Breast epithelium (tissue), 4 donors: ENCODE measurements at places on chromosomes 6 and 20.

DNA sequence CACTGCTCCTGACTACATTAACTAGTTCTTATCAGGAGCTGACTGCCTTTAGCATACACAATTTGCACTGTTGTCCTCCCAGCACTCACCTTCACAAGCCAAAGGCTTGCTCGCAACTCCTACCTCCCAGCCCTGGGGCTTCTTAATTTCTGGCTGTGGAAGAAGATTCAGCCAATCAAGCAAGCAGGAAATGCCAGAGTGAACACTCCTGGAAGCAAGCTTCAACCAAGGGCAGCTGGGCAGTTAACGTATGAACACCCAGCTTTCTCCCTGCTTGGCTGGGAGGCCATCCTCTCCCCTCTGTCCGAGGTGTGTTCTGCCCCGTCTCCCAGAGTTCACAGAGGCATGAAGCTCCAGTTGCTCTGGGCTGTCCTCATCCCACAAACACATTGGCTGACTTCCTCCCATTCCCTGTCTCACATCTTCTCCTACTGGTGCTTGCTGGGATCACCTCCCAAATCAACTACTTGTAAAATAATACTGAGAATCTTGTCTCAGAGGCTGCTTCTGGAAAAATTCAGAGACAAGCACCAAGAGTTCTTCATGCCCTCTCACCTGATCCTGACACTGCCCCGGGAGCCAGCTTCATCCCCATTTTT lies 15.3 kb upstream of the SRSF6 start:
- no peak for DNase-seq

DNA sequence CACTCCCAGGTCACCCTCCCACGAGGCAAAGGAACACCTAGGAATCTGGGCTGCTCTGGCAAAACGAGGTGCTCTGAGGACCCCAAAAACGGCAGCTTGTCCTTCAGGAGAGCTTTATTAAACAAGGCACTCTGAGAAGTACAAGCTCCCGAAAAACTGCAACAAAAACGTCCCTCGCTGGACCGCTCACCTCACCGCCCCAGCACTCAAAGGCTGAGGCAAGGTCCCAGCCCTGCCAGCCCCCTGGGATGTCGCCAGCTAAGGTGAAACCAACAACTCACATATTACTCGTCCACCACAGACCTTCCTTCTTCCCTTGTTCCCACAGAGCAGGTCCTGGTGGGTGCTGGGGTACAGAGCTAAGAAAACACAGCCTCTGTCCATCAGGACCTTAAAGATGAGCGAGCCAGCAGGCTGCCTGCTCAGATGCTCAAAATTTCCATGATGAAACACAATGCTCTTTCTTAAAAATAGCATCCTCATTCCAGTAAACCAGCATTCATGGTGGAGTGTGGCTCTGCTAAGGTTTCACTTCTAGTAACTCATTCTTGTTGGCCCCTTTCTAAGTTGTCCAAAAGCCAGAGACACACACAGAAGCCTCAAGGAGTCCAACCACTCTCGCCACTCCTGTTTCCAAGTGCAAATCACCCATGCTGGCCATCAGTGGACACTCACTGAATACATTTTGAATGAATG lies 35.9 kb downstream of the ATP9A start:
- no peak for DNase-seq

DNA sequence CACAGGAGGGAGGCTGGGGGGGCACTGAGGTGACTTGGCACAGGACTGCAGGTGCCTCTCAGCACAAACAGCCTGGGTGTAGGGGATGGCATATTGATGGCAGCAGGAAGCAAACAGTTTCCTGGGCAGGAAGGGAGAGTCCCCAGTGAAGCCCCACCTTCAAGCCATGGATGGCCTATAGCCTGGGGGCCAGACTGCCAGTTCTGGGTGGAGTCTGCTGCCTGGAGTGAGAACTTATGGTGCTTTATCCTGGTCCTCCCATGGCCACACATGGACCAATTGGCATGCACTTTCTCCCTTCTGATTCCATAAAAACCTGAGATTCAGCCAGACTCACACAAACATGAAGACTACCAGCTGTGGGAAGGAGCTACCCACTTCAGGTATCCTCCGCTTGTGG lies 115.2 kb upstream of the NRN1 start:
- no peak for DNase-seq

DNA sequence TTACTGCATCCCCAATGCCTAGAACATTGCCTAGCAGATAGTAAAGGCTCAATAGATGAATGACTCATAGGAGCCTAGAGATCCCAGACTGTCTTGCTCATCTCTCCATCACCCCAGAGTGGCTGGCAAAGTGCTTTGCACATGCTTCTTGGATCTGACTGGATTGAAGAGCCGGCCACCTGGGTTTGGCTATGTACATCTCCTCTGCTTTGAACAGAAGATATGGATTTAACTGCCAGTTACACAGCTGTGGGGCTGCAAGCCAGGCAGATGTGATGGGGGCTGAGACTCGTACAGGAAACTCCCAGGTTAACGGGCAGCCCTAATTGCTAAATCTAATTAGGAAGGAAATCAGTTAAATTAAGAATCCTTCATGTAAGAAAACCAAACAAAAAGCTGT lies 28.6 kb downstream of the MYLIP start:
- DNase-seq: no peak

- no peak for DNase-seq
Measured at GRCh38 chr6:139920776-139921100, 546.3 kb upstream of the CITED2 start.

GRCh38 chr20:32507998-32508774 lies 76.9 kb downstream of the NOL4L start:
- no peak for DNase-seq

DNA sequence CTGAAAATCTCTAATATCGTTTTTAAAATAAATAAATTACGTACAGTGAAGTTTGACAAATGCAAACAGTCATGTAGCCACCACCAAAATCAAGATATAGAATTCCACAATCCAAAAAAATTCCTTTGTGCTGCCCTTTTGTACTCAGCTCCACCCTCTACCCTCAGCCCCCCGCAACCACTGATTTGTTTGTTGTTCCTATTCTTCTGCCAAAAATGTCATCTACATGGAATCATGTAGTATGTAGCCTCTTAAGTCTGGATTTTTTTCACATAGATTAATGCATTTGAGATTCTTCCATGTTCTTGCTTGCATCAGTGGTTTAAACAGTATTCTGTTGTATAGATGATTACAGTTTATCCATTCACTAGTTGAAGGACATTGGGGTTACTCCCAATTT lies 8.5 kb upstream of the REPS1 start:
- no peak for DNase-seq

- DNase-seq: no peak
Measured at GRCh38 chr6:134676307-134677281, 273.3 kb downstream of the ALDH8A1 start.

- peak; percentile 25 for DNase-seq
Measured at GRCh38 chr6:47669684-47670513, 28.5 kb upstream of the ADGRF4 start.

- DNase-seq: no peak
Measured at GRCh38 chr6:166813461-166813860, 142.9 kb downstream of the RNASET2 start.

- no peak for DNase-seq
Measured at GRCh38 chr20:8534368-8535160, 402.5 kb downstream of the PLCB1 start.

GRCh38 chr6:117418320-117418719 lies 7.4 kb downstream of the ROS1 start:
- no peak for DNase-seq

- peak; percentile 86 for DNase-seq
Measured at GRCh38 chr6:3751730-3752530, 417 bp upstream of the PXDC1 start.

- no peak for DNase-seq
Measured at GRCh38 chr20:1894951-1895673, at the start of gene SIRPA. TSS of gene SIRPA (plus strand) at chr20:1895407. CDS start at chr20:1895448, 41 bp downstream.

- DNase-seq: no peak
Measured at GRCh38 chr20:14064921-14065320, 69.6 kb downstream of the MACROD2 start.

DNA sequence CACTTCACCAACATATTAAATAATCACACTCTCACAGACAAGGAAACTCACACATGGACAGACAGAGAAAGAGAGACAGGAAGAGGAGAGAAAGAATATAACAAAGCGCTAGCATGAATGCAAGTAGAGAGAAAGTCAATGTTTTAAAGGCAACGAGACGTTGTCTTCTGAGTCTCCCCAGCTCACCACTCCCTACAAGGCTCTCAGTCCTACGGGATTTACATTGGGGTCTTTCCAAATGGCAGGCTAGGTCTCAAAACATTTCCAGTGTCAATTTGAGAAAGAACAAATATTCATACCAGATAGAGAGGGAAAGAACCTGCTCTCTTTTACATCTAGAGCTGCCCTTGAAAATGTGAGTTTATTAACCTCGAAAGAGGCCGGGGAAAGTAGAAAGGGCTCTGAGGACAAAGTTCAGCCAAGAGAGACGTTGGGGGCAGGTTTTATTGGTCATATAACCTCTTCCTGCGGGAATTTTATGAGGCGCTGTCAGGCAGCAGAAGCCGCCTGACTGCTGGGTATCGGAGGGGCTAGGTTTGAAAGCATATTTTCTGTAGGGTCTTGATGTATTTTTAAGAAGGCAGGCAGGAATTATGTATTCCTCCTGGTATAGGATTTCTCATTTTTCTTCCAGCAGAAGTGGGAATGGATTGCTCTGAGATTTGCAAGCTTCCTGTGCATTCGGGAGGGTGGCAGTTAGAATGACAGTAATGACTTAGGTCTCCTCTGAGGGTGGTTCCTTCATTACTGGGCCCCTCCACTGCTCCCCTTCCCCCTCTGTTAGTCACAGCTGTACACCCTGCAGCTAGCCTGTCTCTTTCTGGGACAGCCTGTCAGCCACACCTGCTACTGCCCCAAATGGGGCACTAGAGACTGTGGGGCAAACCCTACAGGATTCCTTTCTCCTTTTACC lies 34.4 kb upstream of the KIF16B start:
- no peak for DNase-seq

GRCh38 chr6:20377623-20378265 lies 23.9 kb upstream of the E2F3 start:
- DNase-seq: no peak

- no peak for DNase-seq
Measured at GRCh38 chr20:42067596-42067995, 449.4 kb upstream of the CHD6 start.

GRCh38 chr20:61951695-61952533 lies 113.8 kb downstream of the TAF4 start:
- no peak for DNase-seq

DNA sequence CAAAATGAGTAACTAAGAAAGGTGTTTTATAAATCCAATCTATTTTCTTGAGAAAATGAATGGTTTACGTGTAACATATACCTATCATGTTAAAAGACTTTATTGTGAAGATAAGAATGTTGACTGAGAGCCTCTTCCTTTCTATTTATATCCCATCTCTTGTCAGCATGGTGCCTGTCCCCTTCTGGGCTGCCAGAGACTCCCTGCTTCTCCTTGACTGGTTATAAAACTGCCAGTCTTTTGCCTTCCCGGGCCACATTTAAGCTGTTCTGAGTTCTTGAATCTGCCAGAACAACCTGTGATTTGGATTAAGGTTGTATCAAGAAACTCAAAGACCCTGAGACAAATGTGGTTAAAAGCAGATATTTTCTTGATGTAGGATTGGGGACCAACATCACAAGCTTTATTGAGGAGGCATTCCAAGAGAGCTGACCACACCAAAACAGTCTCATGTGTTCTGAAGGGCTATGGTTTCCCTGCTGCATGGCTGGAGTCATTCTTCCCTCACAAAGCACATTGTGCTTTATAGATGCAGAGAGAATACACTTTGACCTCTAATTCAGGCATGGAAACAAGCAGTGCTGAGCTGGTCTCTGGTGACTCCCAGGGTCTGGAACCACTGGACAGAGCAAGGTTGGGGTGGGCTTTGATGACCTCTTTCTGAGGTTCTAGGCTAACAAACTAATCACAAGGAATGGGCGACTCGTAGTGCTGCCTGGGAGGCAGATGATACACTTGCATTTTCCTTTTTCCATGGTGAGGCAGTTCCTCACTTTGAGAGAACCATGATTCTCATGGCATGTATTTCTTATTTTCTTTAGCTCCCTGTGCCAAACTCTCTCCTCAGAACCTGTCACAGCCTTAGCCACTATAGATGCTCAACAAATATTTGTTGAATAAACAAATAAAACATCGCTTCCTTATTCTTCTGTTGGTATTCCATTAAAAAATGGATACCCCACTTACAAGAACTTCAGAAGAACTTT lies 205.0 kb upstream of the PREP start:
- DNase-seq: no peak

GRCh38 chr20:10724449-10725173 lies 50.8 kb upstream of the JAG1 start:
- no peak for DNase-seq

DNA sequence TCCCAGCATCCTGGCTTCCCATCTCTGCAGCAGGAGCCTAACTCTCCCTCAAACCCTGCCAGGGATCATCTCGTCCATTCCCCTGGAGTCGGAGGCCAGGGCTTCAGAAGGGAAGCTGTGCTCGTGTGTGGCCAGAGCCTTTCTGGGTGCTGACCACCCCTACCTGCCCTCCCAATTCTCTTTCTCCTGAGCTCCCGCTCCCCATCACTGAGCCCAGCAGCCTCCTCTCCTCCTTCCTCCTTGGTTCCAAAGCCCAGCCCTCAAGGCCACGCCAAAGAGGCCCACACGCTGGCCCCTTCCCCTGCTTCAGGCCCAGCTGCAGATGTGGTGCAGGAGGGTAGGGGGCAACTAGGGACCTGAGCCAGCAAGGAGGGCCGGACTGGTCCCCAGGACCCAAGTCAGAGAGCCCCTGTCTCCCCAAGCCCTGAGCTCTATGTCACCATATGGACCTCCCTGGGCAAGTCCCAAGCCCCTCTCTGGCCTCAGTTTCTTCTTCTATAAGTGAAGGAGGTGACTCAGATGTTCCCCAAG lies 1.3 kb downstream of the FAM83C start:
- DNase-seq: no peak

- DNase-seq: no peak
Measured at GRCh38 chr6:125245109-125245508, 56.7 kb downstream of the HDDC2 start.

GRCh38 chr6:42372699-42373098 lies 79.0 kb downstream of the TRERF1 start:
- no peak for DNase-seq

GRCh38 chr20:19482726-19483125 lies 270.3 kb downstream of the SLC24A3 start:
- DNase-seq: no peak

DNA sequence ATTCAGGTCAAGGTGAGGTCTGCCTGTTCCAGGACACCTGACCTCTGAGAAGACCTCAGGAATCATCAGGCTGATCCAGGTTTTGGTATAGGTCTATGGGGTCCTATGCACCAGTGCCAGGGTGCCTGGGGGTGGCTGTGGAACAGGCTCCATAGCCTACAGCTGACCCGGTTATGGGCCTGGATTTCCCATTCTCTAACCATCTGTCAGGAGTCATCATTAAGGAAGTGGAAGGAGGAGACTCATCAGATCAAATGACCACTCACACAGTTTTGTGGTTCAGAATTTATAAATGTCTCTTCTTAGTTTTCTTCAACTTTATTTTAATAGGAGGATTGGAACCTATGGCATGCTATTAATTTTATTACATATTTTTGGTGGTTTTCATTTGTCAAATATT lies 14.8 kb downstream of the PLA2G7 start:
- DNase-seq: no peak

- no peak for DNase-seq
Measured at GRCh38 chr6:119066517-119066916, 11.9 kb downstream of the FAM184A start.

- DNase-seq: no peak
Measured at GRCh38 chr6:20575125-20575524, 40.9 kb downstream of the CDKAL1 start.

- no peak for DNase-seq
Measured at GRCh38 chr6:11161031-11161956, 49.8 kb upstream of the ERVFRD-1 start.
